H9 (cell line): ENCODE measurements at places on chromosomes 2 and 18.
A peak's percentile ranks its signal among the peaks of the same experiment; 100 is the strongest.

DNA sequence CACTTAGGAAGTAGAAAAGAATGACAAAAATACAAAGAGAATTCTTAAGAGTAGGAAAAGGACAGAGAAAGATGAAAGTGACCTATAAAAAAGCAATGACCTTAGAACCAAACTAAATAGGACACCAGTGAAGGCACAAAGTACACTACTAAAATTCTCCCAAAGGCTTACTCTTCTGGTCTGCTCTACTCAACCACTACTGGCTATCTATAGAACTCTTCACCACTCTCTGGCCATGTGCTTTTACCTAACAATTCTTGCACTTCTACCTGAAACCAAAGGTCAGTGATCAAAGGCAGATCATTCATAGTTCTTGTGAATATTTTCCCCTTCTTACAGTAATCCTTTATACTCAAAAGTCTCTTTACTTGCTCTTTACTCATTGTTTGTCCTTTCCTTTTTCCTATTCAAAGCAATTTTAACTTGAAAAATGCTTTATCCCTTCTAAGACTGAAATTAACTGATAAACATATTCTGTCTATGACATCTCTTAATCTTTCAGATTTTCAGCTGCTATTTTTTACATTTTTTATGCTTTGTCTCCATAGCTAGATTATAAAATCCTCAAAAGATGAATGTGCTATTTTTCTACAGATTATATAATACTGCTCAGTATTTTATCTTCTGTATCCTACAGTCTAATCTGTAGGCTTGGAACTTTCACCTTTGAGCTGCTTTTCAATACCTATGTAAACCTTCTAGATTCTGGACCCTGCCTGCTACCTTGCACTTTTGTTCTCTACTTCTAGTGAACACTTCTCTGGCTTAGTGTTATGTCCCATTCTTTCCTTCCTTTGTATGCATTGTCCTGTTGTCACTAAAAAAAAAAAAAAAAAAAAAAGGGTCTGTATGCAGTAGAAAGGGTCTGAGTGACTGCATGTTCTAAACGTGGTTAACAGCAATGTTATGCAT lies 64.6 kb downstream of the NCKAP1 start:
- no peak for DNase-seq

- DNase-seq, result no peak
Measured at GRCh38 chr2:190626641-190627210, 22.2 kb upstream of the NAB1 start.

DNA sequence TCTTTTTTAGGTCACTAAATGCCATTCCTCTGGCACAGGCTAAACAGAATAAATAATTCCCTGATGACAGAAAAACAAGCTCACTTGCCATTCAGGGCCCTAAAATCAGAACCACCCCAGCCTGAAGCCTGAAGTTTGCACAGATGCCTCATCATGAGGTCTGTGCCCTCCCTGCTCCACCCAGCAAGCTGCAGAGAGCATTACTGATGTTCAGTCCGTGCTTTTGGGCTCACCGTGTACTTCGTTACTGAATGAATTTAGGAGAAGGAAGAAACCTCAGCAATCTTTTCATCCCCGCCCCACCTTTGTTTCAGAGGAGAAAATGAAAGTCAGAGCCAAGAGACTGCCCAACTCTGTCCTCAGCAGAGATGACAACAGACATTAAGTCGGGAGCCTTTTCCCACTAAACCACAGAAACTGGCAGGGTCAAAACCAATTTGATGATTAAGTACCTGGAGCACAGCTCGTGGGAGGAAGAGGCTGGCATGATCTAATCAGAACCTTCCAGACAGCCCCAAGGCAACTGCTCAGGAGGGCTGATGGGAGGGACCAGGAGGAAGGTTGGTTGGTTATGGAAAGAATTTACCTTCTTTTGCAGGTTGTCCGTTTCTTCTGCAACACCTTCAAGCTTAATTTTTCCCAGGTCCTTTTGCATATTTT lies 122.7 kb downstream of the LAMA1 start:
- DNase-seq, result no peak

DNA sequence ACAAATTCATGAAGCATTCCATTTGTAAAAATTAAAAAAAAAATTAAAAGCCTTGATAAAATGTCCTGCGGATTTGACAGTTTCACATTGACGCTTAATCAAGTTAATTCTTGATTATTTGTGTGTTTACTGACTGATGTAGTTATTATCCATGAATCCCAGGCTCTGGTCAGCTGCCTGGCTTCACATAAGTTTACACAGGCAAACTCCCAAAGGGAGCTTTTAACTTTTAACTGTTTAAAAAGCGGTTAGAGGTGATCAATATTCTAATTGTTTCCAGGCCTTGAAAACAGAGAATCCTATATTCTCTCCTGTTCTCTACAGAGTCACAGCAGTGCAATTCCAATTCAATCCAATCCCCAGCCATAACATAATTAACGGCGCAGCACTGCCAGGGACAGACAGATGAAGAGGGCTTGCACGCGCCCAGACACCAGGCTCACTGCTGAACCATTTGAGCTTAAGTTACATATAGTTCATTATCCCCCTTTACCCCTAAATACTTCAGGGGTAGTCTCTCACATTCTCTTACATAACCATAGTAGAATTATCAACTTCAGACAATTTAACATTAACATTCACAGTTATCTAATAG lies 47.5 kb downstream of the ATP8B1 start:
- no peak for DNase-seq

DNA sequence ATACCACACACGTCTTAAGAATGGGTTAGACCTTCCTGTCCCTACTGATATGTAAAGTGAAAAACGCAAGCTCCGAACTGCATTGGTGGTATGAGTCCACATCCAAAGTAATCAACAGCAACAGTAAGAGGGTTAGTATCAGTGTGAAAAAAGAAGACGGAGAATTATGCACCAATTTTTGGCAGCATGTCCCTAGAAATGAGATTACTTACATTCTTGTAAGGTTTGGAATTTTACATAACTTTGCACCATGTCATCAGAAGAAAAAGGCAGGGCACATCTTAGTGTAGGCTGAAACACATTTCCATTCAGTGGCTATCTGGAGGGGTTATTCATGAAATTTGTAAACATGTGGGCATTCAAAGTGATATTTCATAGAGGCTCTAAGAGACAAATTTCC lies 88.2 kb downstream of the LONRF2 start:
- DNase-seq, result no peak

DNA sequence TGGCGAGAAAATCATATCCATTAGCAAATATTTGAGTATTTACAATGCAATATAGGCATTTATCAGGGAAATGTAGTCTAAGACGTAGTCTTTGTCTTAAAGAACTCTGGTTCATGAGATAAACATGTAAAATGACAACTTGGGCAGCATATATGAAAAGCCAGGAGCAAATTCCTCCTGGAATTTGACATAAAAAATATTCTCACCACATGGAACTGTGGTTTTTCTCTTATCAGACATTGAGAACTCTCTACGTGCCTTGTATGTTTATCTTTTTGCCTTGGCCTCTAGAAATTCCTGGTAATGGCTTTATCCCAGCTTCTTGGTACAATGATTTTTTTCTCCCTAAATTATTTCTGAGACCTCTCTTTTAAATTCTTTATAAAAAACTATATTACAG lies 2.8 kb downstream of the MAPK4 start:
- no peak for DNase-seq

- no peak for DNase-seq
Measured at GRCh38 chr2:198639580-198639979, 818.2 kb downstream of the SATB2 start.

- DNase-seq, result no peak
Measured at GRCh38 chr2:191083540-191083939, 67.3 kb downstream of the STAT4 start.

DNA sequence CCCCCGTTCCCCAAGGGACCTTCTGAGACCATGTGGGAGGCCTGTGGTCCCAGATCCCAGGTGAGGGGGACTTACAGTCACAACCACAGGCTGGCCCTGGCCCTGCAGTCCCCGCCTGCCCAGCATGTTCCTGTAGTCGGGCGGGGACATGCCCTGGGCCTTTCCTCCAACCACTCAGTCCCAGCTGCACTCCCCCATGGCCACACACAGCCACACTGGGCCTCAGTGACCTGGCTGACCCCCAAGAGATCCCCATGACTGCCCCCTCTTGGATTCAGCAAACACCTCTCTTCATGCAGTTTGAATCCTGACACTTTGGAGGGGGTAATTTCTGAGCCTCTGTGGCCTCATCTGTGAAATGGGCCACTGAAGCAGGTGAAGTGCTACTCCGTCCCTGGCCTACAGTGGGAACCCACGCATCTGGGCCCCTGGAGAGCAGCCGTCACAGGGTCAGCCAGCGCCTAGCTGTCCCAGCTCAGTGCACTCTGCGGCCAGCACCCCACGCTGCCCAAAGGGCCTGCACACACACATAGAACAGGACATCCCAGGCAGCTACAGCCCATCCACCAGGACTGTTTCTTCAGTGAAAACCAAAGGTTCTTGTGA lies 12.7 kb upstream of the ARHGEF4 start:
- DNase-seq, result no peak

DNA sequence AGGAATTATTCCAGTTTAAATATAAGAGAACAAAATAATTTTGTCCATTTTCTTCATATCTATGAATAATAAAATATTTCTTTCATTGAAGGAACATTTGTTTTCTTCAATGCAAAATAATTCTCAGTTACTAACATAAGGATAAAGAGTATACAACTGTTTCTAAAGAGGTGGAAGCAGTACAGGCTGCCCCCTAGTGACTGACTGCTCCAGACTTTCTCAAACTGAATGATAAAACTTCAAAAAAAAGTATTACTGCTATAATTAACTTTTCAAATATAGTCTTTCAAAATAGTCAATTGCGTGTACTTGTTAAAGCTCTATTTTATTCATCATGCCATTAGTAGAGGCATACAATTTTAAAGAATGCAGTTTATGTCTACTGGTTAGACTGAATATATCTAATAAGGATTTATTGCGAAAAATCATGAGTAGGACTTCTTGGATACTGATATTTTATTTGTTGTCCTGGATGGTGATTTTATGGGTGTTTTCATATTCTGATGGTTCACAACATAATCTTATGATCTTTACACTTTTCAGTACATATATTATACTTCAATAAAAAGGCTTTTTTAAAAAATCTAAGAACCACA lies 100.1 kb downstream of the WDPCP start:
- no peak for DNase-seq

- DNase-seq, result peak; percentile 42
Measured at GRCh38 chr2:118197011-118197675, 108.9 kb downstream of the INSIG2 start.

DNA sequence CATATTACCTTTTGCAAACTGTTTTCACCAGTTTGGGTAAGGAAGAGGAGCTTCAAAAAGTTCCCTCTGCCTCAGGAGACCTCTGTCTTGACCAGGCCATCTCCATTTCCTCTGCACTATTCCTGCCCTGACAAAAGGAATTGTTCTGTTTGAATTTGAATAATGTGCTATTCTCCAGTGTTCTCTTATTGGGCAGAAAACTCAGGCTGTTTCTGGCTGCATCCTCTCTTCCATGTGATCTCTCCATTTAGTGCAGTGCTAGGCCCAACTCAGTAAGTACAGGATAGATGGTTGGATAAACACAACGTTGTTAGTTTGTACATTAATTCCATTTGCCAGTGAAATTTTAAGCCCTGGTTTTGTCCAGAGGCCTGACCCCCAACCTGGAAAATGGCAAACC lies 102.2 kb upstream of the CELF4 start:
- DNase-seq, result no peak

DNA sequence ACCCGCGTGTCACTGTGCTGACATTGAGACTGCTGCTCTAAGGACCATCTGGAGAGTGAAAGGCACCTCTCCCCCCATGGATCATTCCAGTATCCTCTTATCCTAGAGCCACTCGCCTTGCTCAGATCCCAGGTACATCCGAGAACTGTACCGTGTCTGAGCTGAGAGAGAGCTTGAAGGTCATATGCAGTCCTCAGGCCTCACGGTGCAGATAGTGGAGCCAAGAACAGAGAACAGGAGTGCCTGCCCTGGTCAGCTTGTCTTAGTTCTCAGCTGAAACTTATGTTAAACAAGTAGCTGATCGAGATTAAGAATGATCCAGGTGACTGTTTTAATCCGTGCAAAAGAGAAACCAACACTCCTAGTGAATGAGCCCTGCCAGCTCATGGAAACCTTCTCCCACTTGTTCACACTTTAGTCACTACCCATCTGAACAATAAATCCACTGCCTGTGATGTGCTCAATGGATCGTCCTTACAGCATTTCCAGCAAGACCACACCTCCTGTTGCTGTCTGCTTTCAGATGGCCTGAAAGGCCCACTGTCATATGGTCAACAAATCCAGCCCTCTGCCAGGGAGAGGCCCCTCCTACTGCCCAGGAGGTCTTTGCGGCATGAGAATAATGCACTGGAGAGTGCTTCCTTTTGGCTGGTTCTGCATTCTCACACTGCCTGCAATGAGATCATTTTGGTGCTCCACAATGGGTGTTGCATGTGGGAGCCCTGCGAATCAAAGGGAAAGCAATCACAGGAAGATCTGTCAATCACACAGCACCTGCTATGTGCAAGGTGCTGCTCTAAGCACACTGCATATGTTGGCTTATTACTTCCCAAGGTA lies 43.7 kb upstream of the APCDD1 start:
- no peak for DNase-seq

DNA sequence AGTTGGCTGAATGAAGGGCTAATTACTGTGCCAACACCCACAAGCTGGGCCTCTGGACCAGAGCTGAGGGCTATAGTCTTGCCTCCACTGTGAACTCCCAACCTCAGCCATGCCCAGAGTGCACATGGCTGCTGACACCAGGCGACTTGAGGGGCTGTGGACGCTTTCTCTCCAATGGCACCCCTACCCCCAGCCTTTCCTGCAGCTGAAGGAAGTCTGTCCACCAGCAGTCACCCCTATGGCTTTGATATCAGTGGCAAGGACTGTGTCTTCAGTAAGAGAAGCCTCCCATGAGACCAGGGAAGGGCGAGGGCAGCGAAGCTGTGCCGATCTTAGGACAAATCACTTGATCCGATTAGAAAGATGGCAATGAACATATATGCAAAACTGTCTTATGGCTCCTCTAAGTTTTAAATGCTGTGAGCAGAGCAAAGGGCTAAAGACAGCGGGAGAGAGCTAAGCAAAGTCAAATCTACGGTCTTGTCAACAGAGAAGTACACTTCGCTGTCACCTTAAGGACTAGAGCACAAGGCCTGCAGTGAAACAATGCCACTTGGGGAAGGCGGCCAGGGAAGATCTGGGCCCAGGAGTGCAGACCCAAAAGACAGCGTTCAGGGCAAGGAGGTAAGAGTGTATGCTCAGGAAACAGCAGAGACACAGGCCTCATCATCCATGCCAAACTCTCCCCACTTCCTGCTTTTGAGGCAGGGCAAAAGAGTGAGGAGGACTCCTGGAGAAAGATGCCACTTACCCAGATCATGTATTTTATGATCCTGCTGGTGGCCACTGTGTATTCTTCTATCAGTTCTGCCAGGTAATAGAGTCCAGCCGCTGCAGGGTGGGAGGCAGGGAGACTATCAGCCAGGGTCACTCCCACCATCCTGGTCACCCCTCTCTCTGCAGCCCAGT lies 1.5 kb downstream of the TEX261 start:
- no peak for DNase-seq

DNA sequence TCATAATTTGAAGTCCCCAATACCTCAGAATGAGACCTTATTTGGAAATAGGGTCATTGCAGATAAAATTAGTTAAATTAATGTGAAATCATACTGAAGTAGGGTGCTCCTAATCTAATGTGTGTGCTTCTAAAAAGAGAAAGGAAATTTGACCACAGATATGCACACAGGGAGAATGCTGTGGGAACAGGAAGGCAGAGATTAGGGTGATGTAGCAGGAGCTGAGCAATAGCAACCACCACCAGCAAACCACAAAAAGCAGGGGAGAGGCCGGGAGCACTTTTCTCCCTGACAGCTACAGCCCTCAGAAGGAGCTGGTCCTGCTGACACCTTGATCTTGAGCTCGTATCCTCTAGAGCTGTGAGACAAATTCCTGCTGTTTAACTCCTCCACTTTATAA lies 24.6 kb upstream of the SCG2 start:
- DNase-seq, result no peak

GRCh38 chr2:197052356-197052755 lies 125.8 kb upstream of the PGAP1 start:
- no peak for DNase-seq
